ENCODE measurements at places on chromosomes 3 and 15.

DNA sequence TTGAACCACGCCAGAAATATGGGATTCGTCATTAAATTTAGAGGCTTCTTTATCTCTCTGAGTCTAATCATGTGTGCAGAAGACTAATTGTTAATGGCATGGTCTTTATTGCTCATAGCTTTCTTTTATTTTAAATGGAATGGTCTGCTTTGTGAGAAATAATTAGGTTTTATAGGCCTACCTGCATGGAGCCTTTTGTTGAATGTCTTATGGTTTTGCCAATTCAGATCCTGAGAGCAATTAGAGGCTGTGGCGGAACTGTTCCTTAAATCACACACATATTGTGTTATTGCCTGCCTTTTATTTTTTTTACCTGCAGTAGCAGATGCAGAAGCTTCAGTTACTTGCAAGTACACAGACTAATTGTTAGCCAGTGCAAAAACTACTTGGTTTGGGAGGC is 306.2 kb downstream of the NLGN1 start:
- DNase-seq: no peak

- no peak for DNase-seq
These were observed 42.0 kb downstream of the PIGB start for GRCh38 chr15:55361048-55361447.

DNA sequence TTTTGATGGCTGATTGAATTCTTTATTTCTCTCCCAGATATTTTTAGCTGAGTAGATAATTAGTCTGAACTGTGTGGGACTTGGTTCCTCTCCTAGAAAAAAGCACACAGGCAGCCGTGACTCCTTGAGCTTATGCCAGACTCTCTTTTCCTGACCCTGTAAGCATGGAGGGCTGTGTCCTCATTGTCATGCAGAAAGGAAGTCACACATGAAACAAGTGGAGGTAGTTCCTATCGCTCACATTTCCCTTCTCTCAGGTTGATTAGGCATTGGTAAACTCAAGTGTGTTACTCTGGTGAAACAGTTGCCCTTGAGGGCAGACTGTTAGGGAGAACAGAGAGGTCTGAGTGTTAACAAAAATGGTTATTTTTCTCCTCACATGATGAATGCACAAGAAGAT is 6.3 kb upstream of the RTP4 start:
- DNase-seq: no peak

GRCh38 chr3:5630406-5630805 is 442.9 kb downstream of the EDEM1 start:
- no peak for DNase-seq

DNA sequence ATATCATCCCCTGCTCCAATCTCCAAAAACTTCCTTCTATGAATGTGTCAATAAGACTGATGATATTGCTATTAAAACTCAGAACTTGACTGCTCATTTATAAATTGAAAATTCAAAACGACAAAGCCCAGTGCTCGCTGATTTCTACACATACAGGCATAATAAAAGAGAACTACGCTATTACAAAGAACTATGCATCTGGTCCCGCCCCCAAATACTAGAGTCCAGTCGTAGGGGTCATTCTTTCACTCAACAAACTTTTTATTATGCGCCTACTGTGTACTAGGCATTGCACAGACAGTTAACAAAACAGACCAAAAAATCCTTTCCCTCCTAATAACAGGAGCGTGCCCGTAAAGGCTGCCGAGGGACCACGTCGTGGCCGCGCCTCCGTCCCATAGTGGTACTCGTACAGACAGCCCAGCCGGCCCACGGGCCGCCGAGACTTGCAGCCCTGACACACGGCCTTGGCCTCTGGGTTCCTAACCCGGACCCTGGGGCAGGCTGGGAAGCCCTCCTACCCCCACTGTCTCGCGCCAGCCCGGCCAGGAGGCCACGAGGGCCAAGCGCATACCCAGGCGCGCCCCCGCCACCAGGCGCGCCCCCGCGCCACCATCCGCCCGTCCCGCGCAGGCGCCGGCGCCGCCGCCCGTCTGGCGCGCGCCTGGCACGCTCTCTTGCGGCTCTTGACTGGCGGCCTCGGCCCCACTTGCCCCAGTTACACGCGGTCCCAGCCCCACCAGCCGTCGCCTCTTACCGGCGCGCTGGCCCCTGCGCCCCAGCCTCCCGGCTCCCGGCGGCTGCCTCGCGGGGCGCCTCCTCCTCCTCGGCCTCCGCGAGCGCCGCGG is 757 bp downstream of the AVEN start:
- DNase-seq: peak; percentile 19

- no peak for DNase-seq
These were observed 61.0 kb downstream of the BFSP2 start for GRCh38 chr3:133460809-133461208.

- no peak for DNase-seq
These were observed 20.3 kb upstream of the NRROS start for GRCh38 chr3:196619223-196619622.

GRCh38 chr3:141087076-141087777 is 36.1 kb downstream of the SPSB4 start:
- DNase-seq: no peak

- DNase-seq: no peak
These were observed 14.1 kb upstream of the CTXND1 start for GRCh38 chr15:80266113-80266512.

DNA sequence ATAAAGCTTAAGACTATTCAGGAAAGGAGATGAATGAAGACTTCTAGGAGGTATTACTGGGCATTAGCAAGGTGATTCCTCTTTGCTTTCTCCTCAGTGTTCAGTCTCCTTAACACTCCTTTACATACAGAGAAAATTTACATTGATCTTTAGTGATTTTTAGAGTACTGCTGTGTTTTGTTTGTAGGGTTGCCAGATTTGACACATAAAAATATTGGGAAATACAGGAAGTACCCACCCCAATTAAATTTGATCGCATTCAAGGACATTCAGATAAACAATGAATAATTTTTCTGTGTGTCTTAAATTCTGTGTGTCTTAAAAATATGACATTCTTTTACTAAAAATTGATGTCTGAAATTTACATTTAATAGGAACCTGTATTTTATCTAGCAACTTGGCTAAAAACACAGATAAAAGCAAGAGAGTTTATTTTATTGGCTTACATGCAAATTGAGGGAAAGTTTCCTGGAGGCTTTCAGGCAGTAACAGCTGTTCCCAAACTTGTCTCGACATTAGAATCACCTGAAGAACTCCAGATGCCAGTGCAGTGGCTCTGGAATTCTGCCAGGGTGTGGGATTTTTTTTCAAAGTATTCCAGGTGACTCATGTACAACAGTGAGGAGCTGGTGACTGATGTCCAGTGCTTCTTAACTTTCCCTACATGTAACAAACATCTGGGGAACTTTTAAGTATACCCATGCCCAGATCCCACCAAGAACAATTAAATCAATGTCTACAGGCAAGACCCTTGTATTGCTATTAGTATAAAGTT is 23.4 kb upstream of the PLOD2 start:
- DNase-seq: no peak

GRCh38 chr15:101495334-101496197 is 6.1 kb upstream of the PCSK6 start:
- DNase-seq: no peak

- no peak for DNase-seq
These were observed 243.4 kb downstream of the VPS13C start for GRCh38 chr15:61816856-61817255.

GRCh38 chr15:81433462-81433861 is 59.4 kb upstream of the TMC3 start:
- no peak for DNase-seq

DNA sequence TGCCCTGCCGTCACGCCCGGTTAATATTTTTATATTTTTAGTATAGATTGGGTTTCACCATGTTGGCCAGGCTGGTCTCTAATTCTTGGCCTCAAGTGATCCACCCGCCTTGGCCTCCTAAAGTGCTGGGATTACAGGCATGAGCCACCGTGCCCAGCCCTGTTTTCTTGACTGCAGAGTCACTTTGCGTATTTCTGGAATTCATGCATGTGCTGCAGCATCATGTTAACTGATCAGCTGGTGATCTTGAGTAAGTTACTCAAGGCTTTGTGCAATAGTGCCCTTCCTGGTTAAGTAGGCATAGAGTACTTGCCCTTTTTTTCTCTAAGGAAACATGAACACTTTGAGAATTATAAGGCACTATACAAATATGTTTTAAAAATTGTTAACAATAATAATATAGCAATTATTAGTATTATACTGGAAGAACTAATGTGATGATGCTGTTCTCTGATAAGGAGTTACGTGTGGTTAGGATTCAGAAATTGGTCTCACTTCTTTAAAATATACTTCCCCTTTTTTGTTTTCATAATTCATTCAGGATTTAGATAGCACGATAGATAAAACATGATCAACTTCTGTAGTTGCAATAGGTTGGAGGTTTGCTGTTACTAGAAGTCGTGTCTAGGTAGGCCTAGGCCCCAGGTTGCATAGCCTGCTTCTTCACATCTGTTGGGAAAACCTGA is 33.6 kb downstream of the GPR171 start:
- DNase-seq: no peak

GRCh38 chr3:177906126-177906511 is 630.1 kb upstream of the KCNMB2 start:
- no peak for DNase-seq

DNA sequence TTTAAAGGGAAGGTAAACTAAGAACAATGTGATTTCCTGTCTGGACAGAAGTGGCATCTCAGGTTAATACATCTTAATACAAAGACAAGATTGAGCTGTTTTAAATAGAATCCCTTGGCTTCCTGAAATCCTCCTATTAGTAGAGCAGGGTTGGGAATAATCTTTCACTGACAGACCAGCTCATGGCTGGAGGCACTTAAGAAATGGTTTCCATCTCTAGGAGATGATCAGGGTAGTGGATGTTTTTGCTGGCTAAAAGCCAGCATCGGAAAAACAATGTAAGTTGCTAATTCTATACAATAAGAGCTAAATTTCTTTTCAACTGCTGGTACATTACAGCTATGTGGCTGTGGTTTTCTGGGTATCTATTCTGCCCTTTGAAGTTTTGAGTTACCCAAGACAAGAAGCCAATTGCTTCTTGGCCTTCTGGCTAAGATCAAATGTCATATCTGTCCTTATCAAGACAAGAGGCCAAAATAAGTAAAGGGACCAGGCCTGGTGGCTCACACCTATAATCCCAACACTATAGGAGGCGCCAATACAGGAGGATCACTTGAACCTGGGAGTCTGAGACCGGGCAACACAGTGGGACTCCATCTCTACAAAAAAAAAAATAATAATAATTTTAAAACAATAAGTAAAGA is 49.6 kb downstream of the SHQ1 start:
- no peak for DNase-seq

GRCh38 chr3:168453623-168454022 is 357.9 kb upstream of the GOLIM4 start:
- no peak for DNase-seq

- no peak for DNase-seq
These were observed 86.5 kb downstream of the FRMD4B start for GRCh38 chr3:69299344-69299743.

GRCh38 chr15:59473226-59473625 is 35.2 kb downstream of the FAM81A start:
- DNase-seq: no peak

DNA sequence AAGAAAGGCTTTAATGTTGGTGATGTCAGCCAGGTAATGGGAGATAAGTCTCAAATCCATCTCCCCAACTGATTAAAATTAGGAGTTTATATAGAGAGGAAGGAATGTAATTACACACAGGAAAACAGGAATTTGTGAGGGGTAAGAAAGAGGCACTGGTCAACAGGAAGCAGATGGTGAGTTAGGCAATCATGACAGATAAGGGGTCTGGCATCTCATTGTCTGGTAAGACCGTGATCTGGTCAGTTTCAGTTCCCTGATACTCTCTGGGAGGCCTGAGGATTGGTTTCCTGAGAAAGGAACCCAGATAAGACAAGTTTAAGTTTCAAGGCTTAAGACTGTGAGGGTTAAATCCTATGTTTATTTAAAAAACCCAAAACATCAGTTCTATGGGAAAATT is 414.7 kb upstream of the ARRDC4 start:
- no peak for DNase-seq

DNA sequence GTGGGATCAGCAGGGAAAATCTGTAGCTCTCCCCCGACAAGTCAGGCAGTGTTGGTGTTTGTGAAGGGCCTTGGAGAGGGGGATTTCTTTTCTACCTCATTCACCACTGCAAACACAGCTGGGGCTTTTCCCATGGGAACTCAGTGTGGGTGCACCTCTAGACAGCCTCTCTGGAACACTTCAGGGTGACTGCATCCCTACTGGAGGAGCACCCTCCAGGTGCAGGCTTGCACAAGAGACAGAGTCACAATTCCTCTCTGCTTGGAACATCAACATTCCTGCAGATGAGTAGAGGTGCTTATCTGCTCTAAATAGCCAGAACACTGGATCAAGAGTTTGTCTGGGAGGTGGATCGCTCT is 72.7 kb upstream of the AKAP13 start:
- DNase-seq: no peak

DNA sequence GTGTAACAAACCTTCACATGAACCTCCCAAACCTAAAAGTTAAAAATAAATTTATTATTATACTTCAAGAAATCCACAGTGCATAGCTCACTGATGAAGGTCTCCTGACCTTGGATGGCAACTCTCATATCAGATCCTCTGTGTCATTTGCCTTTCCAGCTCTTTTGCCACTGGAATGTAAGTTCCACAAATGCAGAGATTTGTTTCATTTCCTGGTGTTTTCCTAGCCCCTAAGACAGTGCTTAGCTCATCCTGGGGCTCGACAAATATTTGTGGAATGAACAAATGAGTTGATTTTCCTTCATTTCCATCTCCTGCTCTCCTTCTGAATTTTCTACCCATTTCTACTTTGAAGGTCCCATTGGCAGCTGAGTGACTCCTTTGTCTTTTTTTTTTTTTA is 56.0 kb downstream of the FRMD4B start:
- no peak for DNase-seq

- no peak for DNase-seq
These were observed 16.3 kb downstream of the SLC9A9 start for GRCh38 chr3:143831994-143832393.

DNA sequence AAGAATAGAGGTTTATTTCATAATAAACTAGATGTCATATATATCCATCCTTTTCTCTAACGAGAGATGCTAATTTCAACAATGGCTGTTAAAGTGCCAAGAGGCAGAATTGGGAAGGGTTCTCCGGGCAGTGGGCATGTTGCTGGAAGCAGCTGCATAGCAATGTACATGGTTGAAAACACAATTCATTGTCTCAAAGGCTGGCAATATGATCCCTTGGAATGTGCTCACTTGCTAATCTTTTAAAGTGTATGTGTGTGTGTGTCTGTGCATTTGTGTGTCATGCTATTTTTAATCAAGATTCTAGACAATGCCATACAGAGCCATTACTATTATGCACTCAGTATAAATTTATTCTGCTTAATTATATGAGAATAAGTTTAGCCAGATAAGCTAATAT is 1020.3 kb downstream of the NAALADL2 start:
- DNase-seq: no peak

- no peak for DNase-seq
These were observed 10.5 kb upstream of the OSBPL11 start for GRCh38 chr3:125605756-125606155.

DNA sequence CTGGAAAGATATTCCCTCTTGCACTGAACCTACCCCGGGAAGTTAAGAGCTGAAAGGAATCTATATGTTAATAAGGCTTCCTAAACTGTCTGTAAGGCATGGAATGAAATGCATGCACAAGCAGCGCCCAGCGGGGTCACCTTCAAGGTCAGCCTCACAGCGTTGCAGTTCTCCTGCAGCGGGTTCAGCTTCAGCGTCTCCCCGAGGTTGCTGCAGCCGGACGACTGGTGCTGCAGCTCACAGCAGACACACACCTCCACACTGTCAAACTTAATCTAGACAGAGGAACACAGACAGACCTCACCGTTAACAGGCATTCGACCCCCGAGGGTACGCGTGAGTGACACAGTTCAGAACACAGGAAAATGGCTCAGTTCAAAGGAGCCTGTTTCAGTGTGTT is 73.3 kb downstream of the NSMCE3 start:
- no peak for DNase-seq

- DNase-seq: peak; percentile 83
These were observed 63.3 kb downstream of the ABHD5 start for GRCh38 chr3:43753741-43754715.

All from SW 1271 (cell line).